ENCODE measurements at places on chromosomes 5 and 9.

GRCh38 chr9:85594316-85594715, 147.4 kb downstream of the AGTPBP1 start:
- no peak for DNase-seq

GRCh38 chr5:160461378-160461777, 39.7 kb downstream of the PTTG1 start:
- DNase-seq: no peak

DNA sequence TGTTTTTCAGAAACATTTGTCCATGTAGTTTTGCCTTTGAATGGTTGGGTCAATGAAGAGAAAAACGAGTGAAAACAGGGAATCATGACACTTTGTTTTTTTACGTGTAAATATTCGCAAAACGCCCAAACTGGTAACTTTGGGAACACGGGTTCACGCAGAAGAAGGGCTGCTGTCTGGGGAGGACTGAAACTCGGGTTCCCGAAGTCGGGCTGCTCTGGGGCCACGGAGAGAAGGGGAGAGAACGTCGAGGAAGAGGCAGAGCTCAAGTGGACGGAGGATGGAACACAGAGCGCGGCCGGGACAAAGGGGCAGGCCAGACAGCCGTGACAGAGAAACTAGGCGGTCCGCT, 478 bp upstream of the SETD9 start:
- no peak for DNase-seq

GRCh38 chr5:4927097-4927496, 213.0 kb upstream of the ADAMTS16 start:
- no peak for DNase-seq
